ENCODE measurements at places on chromosomes 2 and 18. TPM values are rescaled to one million over a fixed set of nuclear protein-coding genes. Genes with fewer than 3 reads are reported as not detected.

DNA sequence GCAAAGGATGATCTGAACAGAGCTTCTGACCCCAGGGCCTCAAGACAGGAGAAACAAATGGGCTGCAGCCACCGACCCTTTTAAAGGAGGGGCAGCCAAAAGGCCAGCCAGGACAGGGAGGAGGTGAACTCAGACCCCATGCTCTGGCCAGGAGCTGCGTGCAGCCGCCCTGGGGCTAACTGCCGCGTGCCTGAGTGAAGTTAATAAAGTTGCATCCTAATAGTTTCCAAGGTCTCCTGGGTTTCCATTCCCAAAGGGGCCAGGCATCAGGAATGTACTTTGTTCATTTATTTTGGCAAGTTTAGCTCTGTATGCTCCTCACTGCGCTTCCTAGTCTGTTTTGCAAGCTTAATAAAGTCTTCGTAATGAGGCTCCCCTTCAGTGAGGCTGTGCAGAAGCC lies 60.7 kb downstream of the EN1 start:
- no peak for DNase-seq

- DNase-seq, result no peak
These were observed 7.1 kb downstream of the PCBP1 start for GRCh38 chr2:70094171-70094977.

DNA sequence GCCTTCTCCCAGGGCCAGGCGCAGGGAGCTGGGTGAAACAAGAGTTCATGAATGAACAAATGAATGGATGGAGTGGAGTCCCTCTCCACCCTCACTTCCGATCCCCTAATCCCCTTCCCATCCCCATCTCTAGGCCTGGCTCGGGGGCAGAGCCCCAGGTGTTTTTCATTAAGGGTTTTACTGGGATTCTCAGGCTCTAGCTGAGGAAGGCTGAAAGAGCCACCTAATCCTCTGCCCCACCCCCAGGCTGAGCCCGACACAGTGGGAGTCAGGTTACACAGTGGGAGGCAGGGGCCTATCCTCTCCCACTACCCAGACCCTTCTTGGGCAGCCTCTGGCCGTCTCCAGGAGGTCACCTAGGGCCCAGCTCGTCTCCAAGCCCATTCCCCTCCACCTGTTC lies 36.1 kb downstream of the SDC1 start:
- DNase-seq, result no peak

- DNase-seq, result no peak
These were observed 328.3 kb downstream of the LRATD1 start for GRCh38 chr2:14960686-14961324.

- DNase-seq, result no peak
These were observed 22.4 kb downstream of the LHCGR start for GRCh38 chr2:48733067-48733503.

DNA sequence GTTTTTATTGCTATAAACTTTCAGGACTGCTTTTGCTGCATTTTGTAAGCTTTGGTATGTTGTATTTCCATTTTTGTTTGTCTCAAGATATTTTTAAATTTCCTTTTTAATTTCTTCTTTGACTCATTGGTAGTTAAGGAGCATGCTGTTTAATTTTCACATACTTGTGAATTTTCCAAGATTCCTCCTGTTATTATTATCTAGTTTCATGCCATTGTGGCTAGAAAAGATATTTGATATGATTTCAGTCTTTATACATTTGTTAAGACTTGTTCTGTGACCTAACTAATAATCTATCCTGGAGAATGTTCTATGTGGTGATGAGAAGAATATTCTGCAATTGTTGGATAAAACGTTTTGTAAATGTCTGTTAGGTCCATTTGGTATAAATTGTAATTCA lies 62.1 kb downstream of the NUP35 start:
- DNase-seq, result no peak

- DNase-seq, result no peak
These were observed 202.1 kb downstream of the CTIF start for GRCh38 chr18:48740851-48741485.

- no peak for DNase-seq
These were observed 129.3 kb upstream of the CCDC150 start for GRCh38 chr2:196510246-196510645.

DNA sequence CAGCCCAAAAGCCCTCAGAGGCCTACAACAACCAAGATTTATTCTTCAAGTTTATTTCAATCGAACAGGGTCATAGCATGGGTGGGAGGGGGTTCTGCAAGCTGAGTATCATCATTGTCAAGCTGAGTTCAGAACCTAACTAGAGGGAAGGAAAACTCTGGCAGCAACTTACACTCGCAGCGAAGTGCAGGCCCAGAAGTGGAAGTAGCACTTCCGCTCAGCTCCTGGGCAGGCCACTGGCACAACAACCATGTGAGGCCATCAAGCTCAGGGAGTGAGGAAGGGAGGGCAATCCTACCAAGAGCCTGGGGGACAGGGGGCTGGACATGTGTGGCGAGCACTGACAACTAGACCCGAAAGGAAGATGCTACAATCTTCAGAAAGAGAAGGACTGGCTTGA lies 4.8 kb downstream of the UXS1 start:
- no peak for DNase-seq

DNA sequence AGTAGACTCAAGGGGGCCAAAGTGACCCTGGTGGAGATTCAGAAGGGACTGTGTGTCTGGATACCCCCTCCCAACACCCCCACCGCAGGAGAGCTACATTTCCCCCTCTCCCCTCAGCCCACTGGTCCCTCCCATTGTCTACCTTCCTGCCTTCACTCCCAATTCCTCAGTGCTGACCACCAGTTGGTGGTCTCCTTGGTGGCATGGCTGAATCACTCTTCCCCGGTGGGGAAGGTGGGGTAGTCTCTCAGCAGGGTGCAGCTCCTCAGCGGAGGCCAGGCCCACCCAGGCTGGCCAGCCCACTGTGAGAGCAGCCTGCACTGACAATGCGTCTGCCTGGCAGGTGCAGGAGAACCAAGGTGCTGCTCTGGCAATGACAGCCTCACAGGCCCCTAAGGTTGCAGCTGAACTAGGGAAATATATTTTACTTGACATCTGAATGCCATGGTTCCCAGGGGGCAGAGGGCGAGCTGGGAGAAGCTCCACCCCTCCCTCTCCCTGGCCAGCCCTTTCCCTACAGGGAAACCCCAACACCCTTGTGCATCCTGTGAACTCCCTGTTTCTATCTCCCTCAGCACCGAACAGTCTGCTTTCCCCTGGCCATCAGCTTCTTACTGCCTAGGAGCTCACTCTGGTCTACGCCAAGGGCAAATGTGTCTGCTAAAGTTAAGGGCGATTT lies 62.6 kb upstream of the PAX8 start:
- DNase-seq, result no peak

DNA sequence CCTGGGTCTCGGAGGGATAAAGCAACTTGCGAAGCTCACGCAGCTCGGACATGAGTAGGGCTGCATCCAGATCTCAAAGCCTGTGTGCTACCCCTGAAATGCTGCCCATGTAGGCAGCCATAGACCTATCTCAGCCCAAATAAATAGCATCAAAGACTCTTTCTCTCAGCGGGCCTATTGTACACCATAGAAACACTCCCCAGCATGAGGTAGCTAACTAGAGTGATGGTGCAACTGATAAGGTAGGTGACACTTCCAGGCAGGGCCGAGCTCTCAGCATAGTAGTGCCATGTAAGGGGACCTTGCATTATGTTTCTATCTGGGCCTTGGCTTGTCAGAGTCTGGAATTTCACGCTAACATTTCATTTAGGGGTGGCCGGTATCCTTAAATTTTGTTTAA lies 52.4 kb downstream of the RABL2A start:
- no peak for DNase-seq

GRCh38 chr2:20560891-20561636 lies 89.8 kb downstream of the HS1BP3 start:
- no peak for DNase-seq

- no peak for DNase-seq
These were observed 22.2 kb downstream of the ZNF521 start for GRCh38 chr18:25329783-25330182.

DNA sequence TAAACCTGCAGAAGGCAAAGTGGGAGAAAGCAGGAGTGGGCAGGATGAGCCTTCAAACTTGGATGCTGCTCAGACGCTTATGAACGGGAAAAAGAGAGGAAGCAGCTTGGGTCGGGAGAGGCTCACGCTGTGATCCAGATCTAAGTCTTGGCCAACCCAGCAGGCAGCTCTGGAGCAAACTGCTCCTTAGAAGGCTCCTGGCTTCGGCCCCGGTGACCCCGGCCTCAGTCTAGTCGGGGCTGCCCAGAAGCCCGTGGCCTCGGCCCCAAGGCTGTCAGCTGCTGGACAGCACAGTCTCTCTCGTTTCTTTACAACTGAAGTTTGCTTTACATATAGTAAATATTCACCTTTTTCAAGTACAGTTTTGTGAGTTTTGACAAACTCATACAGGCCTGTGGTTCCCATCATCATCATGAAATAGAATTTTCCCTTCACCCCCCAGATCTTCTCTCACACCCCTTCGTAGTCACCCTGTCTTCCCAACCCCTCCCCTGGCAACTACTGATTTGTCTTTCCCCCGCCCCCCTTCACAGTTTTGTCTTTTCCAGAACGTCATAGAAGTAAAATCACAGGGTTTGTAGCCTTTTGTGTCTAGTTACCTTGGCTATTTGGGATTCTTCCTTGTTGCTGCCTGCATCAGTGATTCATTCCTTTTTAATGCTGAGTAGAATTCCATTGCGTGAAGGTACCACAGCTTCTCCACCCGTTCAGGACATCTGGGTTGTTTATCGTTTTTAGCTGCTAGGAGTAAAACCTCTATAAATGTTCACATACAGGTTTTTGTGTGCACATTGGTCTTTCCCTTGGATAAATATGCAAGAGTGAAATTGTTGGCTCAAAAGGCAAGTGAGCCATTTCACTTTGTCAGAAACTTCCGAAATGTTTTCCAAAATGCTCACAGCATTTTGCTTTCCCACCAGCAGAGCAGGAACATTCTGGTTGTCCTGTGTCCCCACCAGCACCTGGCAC lies 35.1 kb downstream of the MYO7B start:
- DNase-seq, result no peak

DNA sequence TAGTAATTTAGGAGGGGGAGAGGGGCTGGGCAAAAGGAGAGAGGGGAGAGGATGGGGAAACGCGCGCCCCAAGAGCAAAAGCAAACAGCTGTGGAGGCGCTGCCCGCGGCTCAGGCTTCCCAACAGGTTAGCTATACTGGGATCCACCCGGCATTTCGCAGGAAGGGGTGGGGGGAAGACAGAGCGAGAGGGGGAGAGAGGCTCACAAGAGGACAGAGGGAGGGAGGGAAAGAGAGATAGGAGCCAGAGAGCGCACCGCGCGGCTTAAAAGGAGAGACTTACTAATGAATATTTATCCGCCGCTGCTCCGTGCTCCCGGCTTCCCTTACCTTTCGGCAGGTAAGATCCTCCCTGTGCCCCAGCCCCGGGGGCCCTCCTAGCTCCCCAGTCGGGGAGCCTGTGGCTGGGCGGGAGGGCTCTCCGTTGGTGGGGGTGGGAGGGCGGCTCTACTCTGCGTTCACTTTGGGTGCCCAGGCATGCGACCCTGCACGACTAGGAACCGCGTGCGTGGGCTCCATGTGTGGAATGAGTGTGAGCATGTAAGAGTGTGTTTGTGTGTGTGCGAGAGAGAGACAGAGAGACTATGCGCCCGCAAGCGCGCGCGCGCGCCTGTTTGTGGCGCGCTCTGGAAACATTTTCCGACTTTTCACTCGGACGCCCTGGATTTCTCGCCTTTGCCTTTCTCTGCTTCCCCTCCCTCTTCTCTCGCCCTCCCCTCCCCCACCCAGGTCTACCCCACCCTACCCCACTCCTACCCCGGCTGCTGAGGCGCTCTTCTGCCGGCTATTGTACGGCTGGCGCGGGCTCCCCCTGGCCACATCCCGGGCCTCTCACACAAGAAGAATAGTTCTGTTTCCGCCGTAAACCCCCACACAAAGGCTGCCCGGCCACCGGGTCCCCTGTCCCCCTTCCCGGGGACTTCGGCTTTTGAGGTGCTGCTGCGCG lies 7.2 kb upstream of the SIX3 start:
- DNase-seq, result no peak

DNA sequence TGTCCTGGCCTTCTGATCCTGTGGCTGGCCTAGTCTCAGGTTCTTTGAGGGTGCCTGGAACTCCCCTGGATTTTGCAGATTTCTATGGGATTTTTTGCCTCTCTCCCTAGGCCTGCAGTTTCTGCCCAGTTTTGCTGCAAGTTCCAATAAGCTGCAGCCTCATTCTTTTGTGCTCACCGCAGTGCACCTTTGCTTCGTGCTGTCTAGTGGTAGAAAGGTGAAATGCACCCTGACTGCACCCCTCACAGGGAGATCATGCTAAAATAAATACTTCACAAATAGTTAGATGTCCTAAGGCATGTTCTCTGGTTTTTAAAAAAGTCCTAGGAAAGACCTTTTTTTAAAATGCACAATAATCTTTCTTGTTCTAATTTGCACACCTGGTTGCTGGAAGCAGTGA lies 72.5 kb downstream of the GNAL start:
- DNase-seq, result no peak

DNA sequence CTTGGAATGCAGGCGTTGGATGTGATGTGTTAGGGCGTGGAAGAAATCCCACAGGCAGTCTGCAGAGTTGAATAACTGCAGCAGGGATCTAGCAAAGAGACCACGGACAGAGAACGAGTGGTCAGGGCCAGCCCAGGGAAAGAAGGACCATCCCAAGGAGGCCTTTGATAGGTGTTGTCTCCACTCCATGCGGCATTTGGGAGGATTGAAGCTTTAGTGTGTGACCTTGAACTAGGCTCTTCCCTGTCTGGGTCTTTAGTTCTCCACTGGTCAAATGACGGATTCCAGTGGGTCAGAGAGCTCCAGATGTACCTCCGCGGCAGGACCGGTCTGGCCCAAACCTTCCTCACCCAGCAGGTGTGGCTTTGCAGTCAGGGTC lies 18.4 kb downstream of the GREB1 start:
- no peak for DNase-seq

BIRC6 gene
- 126 TPM for total RNA-seq

UCN gene
- total RNA-seq, result 0.56 TPM

MARCHF4 gene
- 0.37 TPM for total RNA-seq

YWHAQ gene
- 227 TPM for total RNA-seq

CNTNAP5 gene
- total RNA-seq, result not detected

ITGA6 gene
- 159 TPM for total RNA-seq

SLC5A7 gene
- 0.36 TPM for total RNA-seq

ADGRF3 gene
- total RNA-seq, result 0.49 TPM

UGT1A8 gene
- 25.1 TPM for total RNA-seq

All from left colon (tissue), 2 donors.